ENCODE measurements at places on chromosomes 4 and X.

GRCh38 chr4:24664956-24665355, 80.6 kb upstream of the DHX15 start:
- no peak for DNase-seq

DNA sequence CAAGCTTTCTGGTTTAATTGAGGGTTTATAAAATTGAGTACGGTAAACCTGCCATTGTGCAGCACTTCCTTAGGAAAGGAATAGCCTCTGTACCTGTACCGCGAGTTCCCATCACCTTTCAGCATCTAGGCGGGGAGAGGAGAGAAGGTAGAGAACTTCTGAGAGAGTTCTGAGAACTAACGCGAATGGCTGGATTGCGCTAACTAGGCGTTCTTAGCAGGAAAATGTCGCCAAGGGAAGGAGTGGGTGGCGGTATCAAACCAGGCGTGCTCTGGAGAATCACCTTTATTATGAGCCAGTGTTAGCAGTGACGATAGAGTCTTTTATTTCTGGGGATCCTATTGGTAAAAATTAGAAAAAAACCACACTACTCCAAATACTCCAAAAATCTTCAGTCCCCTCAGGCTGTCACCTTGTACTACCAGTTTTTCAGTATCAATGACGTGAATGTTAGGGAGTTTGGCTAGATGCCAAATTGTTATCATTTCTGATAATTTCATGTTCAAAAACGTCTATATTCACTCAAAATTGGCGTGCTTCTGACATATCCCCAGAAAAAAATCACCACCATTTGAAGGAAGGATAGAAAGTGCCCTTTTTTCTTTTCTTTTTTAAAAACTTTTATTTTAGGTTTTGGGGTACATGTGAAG, 1.4 kb downstream of the UGT8 start:
- DNase-seq: no peak

GRCh38 chrX:123833387-123833786, 26.5 kb upstream of the XIAP start:
- peak; percentile 40 for DNase-seq

DNA sequence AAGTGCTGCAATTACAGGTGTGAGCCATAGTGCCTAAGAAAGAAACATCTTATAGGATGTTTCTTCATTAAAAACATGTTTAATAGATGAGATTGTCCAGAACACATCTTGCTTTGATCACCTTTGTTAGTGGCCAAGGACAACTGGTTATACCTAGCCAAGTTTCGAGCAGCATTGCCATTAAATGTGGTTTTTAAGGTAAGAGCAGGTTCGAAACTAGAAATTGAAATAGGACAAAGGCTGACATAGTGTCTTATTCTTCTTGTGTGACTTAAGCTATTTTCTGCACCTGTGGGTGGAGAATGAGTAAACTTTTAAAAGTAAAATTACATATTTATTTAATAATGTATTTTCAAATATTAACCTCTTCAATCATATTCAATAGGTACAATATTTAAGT, 59.0 kb downstream of the RBPJ start:
- no peak for DNase-seq

DNA sequence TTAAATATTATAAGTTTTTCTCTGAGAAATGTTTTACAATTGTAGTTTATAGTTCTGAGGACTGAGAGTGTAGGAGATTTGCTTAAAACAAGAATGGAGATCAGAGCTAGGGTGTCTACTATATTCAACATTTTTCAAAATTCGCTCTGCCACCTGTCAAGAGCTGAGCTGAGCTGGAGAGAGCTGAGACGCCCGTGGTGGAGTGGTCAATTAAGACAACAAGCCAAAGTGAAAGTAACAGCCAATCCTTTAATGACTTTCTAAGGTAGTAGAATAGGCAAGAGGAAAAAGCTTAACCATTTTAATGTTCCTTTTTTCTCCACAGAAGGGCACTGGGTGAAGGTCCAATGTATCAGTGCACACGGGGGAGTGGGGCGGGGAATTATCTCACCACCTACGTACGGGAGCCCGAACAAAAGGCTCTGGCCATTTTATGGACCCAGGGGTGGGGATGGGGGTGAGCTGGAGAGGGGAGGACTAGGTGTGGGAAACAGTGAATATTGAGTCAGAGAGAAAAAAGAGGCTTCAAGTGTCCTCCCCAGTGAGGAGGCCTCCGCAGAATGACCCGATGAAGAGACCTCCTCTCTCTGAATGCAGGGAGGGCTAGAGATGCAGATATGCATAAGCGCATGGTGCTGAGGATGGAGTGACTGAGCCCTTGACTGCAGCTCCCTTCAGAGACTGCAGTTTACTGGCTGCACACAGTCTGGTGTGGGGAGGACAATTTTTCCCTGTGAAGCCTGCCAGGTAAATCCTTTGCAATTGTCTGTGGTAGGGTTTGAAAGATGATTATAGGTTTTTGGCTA, 60.8 kb downstream of the SPCS3 start:
- no peak for DNase-seq

All from astrocyte of the spinal cord (primary cell).